Activated CD8-positive, alpha-beta memory T cell treated with anti-CD3 and anti-CD28 coated beads for 48 hours (primary cell): ENCODE measurements at places on chromosomes 1 and 21.

DNA sequence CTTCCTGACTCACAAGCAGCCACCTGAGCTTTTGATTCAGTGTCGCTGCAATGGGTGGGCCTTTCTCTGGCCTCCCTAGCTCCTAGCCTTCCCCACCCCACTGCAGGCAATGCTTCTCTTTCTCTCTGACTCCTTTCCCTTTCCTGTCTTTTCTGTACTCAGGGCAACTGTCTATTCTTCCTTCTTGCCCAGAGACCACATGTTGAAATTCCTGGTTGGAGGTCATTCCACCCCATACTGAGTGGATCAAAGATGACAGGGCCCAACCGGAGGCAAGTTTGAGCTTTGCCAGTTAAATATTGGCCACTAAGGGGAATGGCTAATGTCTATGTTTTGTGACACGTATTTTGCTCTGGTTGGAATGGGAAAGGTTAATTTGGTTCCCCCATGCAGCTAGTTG lies 65.2 kb upstream of the ARID1A start:
- DNase-seq, result no peak

GRCh38 chr1:48610628-48611542 lies 138.9 kb upstream of the SPATA6 start:
- no peak for DNase-seq

DNA sequence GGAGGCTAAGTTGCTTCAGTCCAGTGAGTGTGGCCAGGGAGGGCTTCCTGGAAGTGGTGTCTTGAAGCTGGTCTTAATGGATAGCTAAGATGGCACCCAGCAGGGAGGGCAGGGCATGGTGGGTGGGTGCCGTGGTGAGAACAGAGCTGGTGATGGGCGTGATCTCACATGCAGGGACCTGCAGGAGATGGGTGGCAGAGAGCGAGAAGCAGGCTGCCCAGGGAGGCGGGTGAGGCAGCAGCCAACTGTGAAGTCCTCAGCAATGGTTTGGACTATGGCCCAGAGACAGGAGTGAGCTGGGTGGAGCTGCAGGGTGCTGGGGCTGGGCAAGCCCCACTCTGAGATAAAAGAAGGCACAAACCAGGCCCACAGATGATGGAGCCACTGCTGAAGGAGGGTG lies 50.7 kb downstream of the UMODL1 start:
- no peak for DNase-seq

- no peak for DNase-seq
Measured at GRCh38 chr1:181497870-181498269, 14.6 kb downstream of the CACNA1E start.

GRCh38 chr21:16538936-16539440 lies 809.2 kb downstream of the USP25 start:
- DNase-seq, result no peak

GRCh38 chr1:208807446-208808127 lies 563.4 kb upstream of the PLXNA2 start:
- no peak for DNase-seq

- DNase-seq, result no peak
Measured at GRCh38 chr1:101317590-101317989, 80.8 kb downstream of the S1PR1 start.

DNA sequence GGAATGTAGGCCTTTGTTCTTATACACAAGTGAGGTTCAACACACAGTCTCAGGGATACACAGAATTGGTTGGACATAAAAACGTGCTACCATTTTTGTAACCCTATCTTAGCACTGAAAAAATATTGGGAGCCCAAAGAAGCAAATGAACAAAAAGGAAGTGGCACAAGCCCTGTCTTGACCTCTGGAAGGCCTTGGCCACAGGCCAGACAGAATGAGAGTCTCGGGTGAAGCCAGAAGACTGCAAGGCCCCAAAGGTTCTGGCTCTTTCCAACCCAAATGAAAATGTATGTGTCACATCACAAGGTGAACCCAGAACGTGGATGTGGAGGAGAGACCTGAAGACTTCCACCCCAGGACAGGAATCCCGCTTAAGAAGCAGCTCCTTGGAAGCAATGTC lies 57.3 kb downstream of the PGBD5 start:
- DNase-seq, result no peak

DNA sequence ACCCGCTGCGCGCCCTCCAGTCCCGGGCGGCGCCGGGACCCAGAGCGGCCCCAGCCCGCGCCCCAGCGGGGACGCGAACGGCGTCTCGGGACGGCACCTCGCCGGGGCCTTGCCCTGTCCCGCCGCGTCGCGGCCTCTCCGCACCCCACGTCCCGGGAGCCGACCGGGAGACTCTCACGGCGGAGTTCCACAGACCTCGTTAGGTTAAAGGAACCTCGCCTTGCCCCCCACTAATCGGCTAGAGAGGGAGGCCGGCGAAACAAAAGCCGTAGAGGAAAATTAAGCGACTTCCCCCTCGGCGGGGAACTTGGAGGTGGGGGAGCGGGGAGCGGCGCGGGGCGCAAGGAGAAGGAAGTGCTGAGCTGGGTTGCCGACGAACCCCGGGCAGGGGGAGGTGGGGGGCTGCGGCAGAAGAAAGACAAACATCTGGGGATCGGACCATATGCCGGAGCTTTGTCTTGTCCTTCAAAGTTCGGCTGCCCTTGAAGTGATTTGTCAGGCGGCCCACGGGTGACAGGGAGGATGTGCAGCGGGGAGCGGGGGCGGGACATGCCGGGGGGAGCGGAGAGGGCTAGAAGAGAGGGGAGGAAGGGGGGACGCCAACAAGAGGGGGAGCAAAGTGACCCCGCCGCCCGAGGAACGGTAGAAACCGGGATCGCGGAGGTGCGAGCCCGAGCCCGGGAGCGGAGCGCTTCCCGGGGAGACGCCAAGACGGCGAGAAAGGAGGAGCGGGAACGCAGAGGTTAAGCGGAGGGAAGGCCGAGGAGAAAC lies 120.0 kb upstream of the RRP15 start:
- no peak for DNase-seq
